ENCODE measurements at places on chromosomes 12 and 14.
A peak's percentile ranks its signal among the peaks of the same experiment; 100 is the strongest.

GRCh38 chr12:31362759-31363415 lies 36.9 kb upstream of the SINHCAF start:
- DNase-seq: peak; percentile 41

DNA sequence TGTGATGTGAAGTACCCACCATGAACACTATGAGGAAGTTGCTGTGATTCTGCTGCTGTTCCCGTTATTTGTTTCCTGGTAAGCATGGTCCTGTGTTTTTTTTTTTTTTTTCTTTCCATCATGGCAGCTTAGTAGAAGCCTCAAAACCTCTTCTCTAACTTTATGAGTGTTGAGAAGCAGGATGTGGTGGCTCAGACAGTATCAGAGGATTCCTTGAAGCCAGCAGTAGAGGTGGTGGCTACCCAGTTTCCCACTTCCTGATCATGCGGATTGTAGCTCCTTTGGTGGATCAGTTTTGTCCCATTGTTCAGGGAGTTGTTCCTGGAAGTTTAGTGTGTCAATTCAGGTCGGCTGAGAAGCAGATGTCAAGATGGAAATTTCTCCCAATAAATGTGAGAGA lies 175.8 kb downstream of the ATP23 start:
- no peak for DNase-seq

DNA sequence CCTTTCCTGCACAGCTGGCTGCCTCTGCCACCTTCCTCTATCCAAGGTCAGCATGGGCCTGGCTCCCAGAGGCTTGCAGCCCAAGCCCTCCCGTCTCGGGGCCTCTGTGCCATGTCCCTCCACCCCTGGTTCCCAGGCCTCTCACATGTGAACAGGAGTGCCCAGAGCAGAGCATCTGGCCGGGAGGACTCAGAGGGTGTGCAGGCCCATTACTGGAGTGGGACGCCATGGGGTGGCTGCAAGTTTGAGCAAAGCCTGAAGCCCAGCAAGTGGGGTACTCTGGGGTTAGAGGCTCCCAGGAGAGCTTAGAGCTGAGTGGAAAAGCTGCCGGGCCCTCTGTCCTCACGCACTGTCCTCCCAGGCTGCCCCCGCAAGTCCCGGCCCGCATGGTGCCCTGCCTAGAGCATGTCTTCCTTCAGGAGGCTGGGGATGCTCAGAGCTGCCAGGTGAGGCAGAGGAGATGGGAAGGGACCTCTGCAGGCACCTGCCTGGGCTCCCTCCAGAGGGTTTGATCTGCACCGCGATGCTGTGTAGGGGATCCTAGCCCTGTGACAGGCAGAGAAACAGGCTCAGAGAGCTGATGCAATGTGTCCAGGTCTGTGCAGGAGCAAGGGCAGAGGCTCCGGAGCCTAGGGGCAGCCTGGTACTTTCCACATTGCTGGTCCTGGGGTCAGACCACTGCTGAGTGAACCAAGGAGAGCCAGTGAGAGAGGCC lies 39.8 kb downstream of the DIO3 start:
- no peak for DNase-seq

DNA sequence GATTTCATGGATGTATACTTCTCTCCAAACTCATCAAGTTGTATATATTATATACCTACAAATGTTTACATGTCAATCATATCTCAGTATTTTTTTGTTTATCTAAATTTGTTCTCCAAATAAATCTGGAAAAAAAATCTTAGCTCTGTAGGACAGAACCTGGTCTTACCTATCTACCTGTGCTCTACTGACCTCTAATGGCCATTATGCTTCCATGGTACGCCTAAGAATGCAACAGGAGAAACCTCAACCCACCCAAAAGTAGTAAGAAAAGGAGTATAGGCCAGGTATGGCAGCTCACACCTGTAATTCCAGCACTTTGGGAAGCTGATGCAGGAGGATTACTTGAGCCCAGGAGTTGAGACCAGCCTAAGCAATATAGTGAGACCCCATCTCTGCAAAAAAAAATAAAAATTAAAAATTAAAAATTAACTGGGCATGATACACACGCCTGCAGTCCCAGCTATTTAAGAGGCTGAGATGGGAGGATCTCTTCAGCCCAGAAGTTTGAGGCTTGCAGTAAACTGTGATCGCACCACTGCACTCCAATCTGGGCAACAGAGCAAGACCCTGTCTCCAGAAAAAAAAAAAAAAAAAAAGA lies 8.7 kb downstream of the OR11H4 start:
- no peak for DNase-seq

DNA sequence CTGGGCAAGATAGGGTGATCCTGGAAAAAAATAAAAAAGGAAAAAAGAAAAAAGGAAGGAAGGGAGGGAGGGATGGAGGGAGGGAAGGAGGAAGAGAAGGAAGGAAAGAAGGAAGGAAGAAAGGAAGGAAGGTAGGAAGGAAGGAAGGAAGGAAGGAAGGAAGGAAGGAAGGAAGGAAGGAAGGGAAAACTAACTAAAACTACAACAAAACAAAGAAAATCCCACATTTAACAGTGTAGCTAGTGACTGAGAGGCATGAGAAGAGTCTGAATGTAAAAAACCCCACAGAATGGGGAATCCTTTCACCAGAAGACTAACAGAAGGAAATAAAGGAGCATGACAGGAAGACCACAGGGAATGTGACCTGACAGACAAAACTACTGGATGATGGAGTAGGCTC lies 345.7 kb downstream of the NOVA1 start:
- no peak for DNase-seq

DNA sequence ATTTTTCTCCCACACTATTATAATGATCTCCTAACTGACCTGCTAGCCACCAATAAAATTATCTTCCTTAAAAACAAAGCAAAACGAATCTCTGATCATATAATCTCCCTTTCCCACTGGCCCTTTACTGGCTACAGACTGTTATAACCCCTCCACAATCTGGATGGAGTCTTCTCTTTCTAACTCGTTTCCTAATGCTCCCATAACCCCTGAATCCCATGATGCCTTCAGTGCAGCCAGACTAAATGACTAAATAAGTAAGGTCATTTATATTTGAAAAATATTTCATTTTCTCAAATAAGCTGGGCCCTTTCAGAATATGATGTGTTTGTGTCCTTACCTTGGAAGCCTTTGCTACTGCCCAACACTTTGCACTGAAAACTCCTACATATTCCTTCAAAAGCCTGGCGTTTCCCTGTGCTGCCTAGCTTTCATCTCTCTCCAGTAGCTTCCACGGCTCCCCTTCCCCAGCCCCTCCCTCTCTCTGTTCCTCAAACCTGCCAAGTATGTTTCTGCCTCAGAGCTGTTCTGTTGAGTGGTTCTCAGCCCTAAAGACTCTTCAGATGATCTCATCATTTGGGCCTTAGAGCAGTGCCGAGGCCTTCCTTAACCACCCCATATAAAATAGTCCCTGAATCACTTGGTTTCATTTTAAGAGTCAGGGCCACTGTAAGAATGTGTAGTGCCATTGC lies 91.7 kb downstream of the MYRFL start:
- no peak for DNase-seq

GRCh38 chr12:85642288-85642687 lies 193.9 kb downstream of the RASSF9 start:
- no peak for DNase-seq

DNA sequence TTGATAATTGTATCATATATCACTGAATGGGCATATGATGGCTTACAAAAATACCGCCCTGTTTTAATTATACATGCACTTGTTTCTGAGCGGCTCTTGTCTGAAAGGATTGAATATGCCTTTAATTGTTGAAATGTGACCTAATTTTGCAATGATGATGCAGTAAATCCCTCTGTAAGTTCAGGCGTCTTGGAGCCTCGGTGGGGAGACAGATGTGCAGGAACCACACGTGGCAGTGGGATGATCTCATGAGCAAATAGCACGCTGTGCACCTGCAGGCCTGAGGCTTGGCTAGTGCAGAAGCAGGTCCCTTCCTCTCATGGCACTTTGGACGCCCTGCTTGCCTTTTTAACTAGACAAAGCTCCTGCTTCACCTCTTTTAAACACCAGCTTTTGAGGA lies 49.3 kb upstream of the ASPG start:
- no peak for DNase-seq

DNA sequence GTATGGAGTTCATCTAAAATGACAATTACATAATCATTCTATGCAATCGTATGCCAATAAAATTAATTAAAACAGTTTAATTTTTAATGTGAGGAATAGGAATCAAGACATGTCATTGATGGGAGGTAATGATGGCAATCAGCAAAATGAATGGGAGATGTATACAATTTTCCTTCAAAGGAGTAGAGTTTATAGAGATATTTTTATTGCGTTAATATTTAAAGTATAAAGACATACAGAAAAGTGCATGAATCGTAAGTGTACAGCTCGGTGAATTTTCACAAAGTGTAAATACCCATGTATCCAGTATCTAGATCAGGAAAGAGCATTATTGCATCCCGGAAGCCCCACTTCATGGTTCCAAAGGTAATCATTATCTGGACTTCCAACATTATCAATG lies 1.2 kb downstream of the MIPOL1 start:
- DNase-seq: no peak

DNA sequence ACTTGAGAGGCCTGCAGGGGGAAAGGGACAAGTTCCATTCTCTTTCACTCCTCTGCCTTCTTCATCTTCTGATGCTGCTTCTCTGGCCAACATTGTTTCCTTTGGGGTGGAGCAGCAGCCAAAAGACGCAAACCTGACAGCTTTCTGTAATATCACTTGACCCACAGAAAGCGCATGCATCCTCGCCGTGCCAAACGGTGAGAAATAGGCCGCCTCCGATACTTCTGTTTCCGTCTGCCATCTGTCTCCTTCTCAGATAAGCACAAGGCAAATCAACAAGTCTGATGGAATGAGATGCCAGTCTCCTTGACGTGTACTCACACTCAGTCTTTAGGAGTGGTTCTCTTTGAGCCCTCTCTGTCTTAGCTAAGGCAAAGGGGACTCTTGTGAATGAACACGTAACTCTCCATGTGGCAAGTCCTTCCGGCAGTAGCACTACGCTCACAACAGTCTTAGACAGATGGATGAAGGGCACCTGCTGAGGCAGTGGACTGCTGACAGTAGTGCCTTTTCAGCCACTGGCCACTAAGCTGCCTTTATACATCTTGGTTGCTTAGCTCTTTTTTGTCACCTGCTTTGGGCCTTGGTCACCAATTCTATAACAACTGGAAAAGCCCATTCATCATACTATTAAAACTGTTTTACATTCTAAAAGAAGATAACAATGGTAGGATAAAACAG lies 214.1 kb downstream of the FBXL14 start:
- no peak for DNase-seq

GRCh38 chr14:37116933-37117849 lies 55.2 kb downstream of the SLC25A21 start:
- no peak for DNase-seq

DNA sequence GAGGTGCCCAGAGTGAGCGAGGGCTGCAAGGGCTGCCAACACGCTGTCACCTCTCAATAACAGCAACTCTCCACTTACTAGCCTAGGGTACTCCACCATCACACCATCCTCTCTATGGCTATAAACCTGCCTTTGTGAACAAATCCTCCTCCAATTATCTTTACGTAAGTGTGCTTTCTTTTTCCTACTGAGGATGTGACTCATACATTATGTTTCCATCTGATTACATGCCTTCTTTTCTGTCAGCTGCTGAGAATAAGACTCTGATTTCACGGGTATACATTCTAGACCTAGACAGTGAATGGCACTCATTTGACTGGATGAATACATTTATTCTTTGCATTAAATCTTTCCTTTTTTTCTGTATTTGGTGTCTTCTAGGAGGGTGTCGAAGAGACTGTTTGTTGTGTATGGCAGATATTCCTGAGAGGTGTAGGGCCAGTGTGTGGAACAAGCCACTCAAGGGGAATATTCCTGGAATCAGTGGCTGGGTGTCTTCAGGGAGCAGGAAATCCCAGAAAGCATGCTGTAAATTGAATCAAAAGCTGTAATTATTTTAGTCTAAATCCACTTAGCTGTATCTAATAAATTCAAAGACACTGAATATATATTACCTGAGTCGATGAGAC lies 327.3 kb upstream of the TMTC1 start:
- no peak for DNase-seq

DNA sequence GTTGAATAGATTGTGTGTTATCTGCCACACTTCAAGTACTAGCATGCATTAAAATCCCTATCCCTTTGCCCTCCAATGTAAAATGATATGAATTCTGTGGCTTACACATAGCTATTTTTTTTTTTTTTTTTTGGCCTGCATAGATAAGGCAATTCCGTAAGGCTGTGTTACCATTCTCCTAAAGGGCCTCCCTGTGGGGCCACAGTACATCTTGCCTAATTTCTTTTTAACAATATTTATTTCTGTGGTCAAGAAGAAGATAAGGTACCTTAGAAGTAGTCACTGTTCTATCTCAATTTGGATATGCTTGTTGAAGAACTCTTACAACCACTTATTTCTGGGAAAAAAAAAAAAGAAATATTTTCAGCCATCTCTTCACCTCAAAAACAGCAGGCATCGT lies 19.8 kb downstream of the FLRT2 start:
- no peak for DNase-seq

- DNase-seq: peak; percentile 56
Observed at GRCh38 chr12:121060149-121061001, 21.3 kb upstream of the OASL start.

- DNase-seq: no peak
Observed at GRCh38 chr12:128903236-128903635, 50.0 kb downstream of the GLT1D1 start.

- no peak for DNase-seq
Observed at GRCh38 chr14:58813745-58814144, 176.0 kb downstream of the DACT1 start.

- DNase-seq: no peak
Observed at GRCh38 chr14:93100100-93100499, 15.6 kb downstream of the ITPK1 start.

DNA sequence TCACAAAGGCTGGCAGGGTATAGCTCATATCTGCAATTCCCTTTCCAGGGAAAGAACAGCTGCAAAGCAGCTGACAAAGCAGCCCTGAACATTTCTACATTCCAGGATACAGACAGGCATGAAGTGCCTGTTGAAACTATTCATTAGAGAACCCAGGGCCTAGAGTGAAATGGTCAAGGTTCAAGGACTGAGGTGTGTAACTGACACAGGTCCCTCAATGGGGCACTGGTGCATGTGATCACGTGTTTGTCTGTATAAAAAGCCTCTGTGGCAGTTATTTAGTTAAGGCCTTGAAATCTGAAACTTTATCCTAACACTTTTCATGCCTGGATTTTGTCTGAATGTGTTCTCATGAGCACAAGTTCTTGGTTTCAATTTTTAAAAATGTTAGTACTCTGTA lies 47.1 kb downstream of the GIT2 start:
- DNase-seq: no peak

DNA sequence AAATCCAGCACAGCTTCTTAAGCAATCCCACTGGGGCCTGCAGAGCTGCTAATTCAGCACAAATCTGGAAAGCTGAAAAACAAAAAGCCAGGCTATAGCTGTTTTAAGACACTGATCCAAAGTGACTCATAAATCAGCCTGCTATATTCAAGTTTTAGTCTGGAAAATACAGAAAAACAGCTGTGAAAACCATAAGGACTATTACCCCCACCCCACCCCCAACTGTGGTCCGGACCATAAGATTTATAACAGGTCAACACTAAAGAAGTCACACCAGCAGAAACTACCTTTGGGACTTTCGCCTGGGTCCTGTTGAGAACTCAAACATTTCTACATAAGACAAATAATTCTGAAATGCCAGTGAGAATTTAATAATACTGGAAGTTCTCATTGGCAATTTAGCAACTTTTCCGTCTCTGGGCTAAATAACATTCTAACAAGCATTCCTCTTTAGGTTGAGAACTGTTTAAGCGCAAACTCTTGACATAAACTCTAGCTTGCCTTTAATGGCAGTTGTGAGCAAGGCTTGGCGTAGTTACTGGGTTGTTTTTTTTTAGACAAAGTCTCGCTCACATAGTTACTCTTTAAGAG lies 3.3 kb downstream of the LRIG3 start:
- no peak for DNase-seq

GRCh38 chr12:3009780-3010179 lies 50.6 kb downstream of the TEAD4 start:
- no peak for DNase-seq

Measured in GM12864 (cell line).